ENCODE measurements at places on chromosomes 12 and 14.

- DNase-seq, result no peak
Measured at GRCh38 chr12:954741-955140, 5.2 kb upstream of the RAD52 start.

- DNase-seq, result no peak
Measured at GRCh38 chr12:44582521-44582920, 293.6 kb downstream of the NELL2 start.

GRCh38 chr12:62834406-62834805, 100.5 kb downstream of the PPM1H start:
- no peak for DNase-seq

DNA sequence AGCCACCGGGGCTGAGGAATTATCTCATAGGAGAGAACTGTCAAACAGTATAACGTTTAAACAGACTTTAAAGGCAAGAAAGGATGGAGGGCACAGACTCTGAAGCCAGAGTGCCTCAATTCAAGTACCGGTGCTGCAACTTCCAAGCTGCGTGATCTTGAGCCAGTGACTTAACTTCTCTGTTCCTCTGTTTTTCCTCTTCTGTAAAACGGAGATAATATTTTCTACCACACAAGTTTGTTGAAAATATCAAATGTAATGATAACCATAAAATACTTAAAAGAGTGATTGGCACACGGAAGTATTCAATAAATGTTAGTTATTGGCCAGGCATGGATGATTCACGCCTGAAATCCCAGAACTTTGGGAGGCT, 18.2 kb downstream of the BATF start:
- DNase-seq, result no peak

GRCh38 chr12:122799641-122800243, 25.4 kb downstream of the CCDC62 start:
- DNase-seq, result no peak

GRCh38 chr12:118290130-118290529, 82.6 kb downstream of the TAOK3 start:
- DNase-seq, result no peak

DNA sequence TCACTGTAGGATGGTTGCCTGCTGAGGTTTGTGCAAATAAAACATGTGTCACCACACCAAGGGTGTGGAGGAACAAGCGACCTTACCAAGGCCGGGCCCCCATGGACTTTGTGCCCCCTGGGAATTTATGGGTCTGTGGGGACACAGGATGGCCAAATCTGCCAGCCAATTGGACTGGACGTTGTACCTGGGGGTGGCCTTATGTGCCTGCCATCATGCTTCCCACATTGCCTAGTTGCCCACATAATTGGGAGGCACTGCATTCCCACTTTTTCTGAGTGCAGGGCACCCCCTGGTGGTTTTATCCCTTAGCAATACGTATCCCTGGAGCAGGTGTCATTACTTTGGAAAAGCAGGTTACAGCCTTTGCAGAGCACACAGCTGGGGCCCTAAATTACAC, 92.6 kb upstream of the TMPO start:
- DNase-seq, result no peak

Measured in CD4-positive, alpha-beta T cell treated with Interleukin-10 for 1 hour (primary cell).